ENCODE measurements at places on chromosomes 1 and 21. TPM values are rescaled to one million over a fixed set of nuclear protein-coding genes. Genes with fewer than 3 reads are reported as not detected.

Gene RHEX
- 0.82 TPM for total RNA-seq

Gene SH3BGR
- 6.9 TPM for total RNA-seq

Gene RNU1-2
- under 0.01 TPM for total RNA-seq

Gene UAP1
- 44.9 TPM for total RNA-seq

Gene RHBG
- 0.55 TPM for total RNA-seq

Gene LCE3D
- not detected for total RNA-seq

Gene NBL1
- total RNA-seq = 76.7 TPM

Gene GOLT1A
- 5.0 TPM for total RNA-seq

Gene TRPM2
- 2.9 TPM for total RNA-seq

Gene LHX8
- total RNA-seq = not detected

Gene CYP4B1
- not detected for total RNA-seq

Gene TMEM269
- total RNA-seq = 0.04 TPM

All from kidney epithelial cell (primary cell).